ENCODE measurements at places on chromosomes 1 and 21.

GRCh38 chr1:46197964-46198811 is at the start of gene POMGNT1:
Gene POMGNT1, minus strand, starts transcription at chr1:46198434. Its CDS starts 613 bp downstream, at chr1:46197821.
- peak; percentile 41 for DNase-seq

DNA sequence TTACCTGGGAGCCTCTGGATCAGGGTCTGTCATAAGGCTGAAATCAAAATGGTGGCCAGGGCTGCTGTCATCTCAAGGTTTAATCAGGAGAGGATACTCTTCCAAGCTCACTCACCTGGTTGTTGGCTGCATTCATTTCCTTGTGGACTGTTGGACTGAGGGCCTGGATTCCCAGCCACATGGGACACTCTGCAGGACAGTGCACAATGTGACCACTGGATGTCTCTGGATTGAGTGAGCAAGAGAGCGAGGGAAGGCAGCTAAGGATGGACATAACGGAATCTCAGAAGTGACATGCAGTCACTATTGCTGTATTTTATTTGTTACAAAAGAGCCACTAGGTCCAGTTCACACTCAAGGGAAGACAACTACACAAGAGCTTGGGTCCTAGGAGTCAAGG is 229.1 kb downstream of the S1PR1 start:
- DNase-seq = no peak

DNA sequence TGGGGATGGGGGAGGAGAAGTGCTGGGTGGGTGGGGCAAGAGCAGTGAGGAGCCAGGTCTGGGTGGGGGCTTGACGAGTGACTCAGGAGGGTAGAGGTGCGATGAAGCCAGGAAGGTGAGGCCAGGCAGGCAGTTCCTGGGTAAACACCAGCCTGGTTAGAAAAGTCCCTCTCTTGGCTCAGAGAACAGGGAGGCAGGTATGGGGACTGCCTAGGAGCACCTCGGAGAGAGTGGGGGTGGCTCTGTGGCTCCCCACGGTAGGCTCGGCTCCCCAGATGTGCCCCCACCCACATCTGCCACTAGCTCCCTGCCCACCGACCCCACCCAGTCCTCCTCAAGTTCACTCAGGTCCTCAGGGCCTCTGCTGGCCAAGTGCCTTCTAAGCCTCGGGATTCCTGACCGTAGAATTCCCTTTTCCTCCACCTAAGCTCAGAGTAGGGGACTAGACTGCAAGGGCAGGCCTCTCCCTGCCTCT is 1.2 kb downstream of the HSPG2 start:
- DNase-seq = no peak

GRCh38 chr1:49817681-49818080 is 206.1 kb downstream of the AGBL4 start:
- DNase-seq = no peak

DNA sequence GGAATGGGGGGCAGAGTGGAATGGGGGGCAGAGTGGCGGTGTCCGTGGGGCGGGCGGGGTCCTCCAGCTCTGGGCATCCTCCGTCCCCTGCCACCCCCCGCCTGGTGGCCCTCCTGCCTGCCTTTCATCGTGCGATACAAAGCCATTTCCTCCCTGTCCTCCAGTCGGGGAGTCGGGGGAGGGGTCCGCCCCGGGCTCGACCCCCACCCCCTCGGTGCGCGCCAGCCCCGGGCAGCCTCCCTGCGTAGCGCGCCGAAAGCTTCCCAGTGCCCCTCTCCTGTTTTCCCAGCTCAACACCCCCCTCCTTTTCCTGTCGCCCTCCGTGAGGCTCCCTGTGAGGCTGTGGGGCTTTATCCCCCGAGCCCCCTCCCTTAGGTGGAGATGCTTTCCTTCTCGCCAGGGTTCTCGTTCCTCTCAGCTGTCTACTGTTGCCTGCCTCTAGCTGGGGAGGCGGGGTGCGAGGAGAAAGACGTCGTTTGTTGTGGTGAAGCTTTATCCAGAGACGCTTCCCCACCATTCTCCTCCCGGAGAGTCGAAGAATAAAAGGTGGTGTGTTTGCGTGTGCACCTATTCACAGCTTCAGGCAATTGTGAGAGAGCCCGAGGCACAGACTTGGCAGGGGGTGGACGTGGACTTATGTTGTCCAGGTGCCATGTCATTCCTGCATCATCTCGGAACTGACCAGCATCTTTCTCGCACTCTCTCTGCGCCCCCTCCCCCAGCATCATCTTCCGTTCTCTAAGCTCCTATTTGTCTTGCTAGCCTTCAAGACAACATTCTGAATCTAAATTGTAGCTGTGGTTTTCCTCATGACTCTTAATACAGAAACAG is 848 bp downstream of the DNM3 start:
- no peak for DNase-seq

GRCh38 chr1:185316163-185317033 is 645 bp downstream of the IVNS1ABP start:
- DNase-seq = peak; percentile 55

Measured in bone marrow (tissue), 2 donors.